ENCODE measurements at places on chromosomes 7 and 10. TPM values are rescaled to one million over a fixed set of nuclear protein-coding genes. Genes with fewer than 3 reads are reported as not detected.

Gene OIT3
- total RNA-seq, result not detected

Gene KCNMA1
- total RNA-seq, result not detected

Gene MMS19
- total RNA-seq, result 100 TPM

Gene PILRA
- total RNA-seq, result 0.30 TPM

Gene ITIH2
- not detected for total RNA-seq

Gene TAS2R41
- not detected for total RNA-seq

Gene PNLIPRP3
- not detected for total RNA-seq

Gene SMO
- 0.70 TPM for total RNA-seq

Gene EBLN1
- total RNA-seq, result not detected

Gene GPR26
- total RNA-seq, result not detected

Gene ABCC2
- total RNA-seq, result 1.4 TPM

Gene HECW1
- total RNA-seq, result not detected

Gene AKR1B15
- total RNA-seq, result not detected

Gene TNRC18
- total RNA-seq, result 44.2 TPM

Gene MAT1A
- total RNA-seq, result not detected

Gene PLEKHS1
- total RNA-seq, result not detected

Gene ANKRD30A
- total RNA-seq, result not detected

Gene NPC1L1
- not detected for total RNA-seq

Gene AUTS2
- total RNA-seq, result 3.4 TPM

Gene GJD4
- total RNA-seq, result not detected

Gene GLI3
- total RNA-seq, result 0.38 TPM

Gene C10orf67
- total RNA-seq, result not detected

Gene STAG3
- total RNA-seq, result 6.2 TPM

Gene TEX36
- total RNA-seq, result not detected

Gene MRC1
- total RNA-seq, result 0.04 TPM

Gene POLD2
- total RNA-seq, result 298 TPM

Gene NRAP
- total RNA-seq, result not detected

Gene LRMDA
- not detected for total RNA-seq

Gene MYH16
- not detected for total RNA-seq

Gene ACTR3C
- total RNA-seq, result 7.3 TPM

Gene ITGB8
- 0.04 TPM for total RNA-seq

Gene NKX2-3
- total RNA-seq, result not detected

Gene AKR1D1
- total RNA-seq, result not detected

Gene CHST3
- 0.21 TPM for total RNA-seq

Gene CPEB3
- total RNA-seq, result 2.1 TPM

Gene CCL24
- total RNA-seq, result not detected

Gene GSTO1
- total RNA-seq, result 138 TPM

Gene PRKG1
- total RNA-seq, result not detected

Gene FAM25G
- not detected for total RNA-seq

Gene AKR1C4
- total RNA-seq, result not detected

Gene ELN
- 0.06 TPM for total RNA-seq

Gene CUEDC2
- total RNA-seq, result 66.0 TPM

Gene CYP3A5
- not detected for total RNA-seq

Gene PTPN12
- 11.7 TPM for total RNA-seq

Gene TMEM229A
- total RNA-seq, result not detected

Gene ZNF239
- 0.90 TPM for total RNA-seq

Gene SPDYE6
- not detected for total RNA-seq

Gene CXCL12
- total RNA-seq, result not detected

Gene NMT2
- total RNA-seq, result 9.8 TPM

Gene CYP2C18
- not detected for total RNA-seq

Gene PPP1R17
- not detected for total RNA-seq

Gene ADGRA1
- total RNA-seq, result not detected

Gene FAM237B
- not detected for total RNA-seq

Gene RBM20
- total RNA-seq, result 0.15 TPM

Gene PIP
- not detected for total RNA-seq

Gene CYP3A4
- total RNA-seq, result not detected

Gene TRPV5
- not detected for total RNA-seq

Gene HOXA10
- 0.19 TPM for total RNA-seq

Gene SKIDA1
- 0.08 TPM for total RNA-seq

Data from activated CD8-positive, alpha-beta memory T cell treated with anti-CD3 and anti-CD28 coated beads for 36 hours (primary cell).